Islet precursor cell (in vitro differentiated cells): ENCODE measurements at places on chromosomes 6 and 20.

GRCh38 chr6:17039266-17039665, 62.6 kb upstream of the STMND1 start:
- no peak for DNase-seq

DNA sequence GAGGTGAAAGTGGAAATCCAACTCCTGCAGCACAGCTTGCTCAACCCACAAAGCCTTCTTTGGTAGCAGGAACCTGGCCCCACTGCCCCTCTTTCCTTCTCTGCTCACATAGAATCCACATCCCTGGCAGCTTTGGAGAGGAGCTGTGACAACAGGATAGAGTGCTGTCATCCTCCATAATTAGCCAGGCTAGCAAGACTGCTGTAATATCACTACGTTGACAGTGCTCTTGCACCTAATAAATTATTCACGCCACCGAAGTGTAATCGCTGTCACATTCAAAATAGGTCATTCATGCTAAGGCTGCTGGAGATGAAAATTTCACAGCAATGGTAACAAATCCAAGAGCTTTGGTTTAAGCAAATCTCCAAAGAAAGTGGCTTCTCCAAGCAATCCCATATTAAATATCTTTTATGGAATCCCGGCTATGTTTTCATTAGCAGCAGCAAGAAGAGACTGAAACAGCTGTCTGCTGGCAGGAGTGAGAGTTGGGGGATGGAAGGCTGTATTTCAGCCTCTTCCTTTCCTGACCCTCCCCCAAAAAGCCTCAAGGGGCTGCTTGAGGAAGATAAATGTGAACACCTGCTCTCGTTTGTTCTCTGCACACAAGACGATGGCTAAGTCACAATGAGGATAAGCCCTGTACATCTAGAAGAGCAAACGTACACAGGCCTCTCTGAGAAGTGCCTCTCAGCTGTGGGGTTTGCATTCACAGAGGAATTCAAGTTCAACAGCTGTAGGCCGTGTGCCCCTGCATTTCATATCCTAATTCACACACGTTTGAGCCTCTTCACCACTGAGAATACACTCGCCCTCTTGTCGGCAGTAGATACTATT, 16.5 kb downstream of the RIPOR2 start:
- DNase-seq, result peak; percentile 60

GRCh38 chr6:33407132-33407718, 3.6 kb upstream of the PHF1 start:
- DNase-seq, result no peak

GRCh38 chr6:139418481-139419132, 44.2 kb upstream of the CITED2 start:
- DNase-seq, result no peak

DNA sequence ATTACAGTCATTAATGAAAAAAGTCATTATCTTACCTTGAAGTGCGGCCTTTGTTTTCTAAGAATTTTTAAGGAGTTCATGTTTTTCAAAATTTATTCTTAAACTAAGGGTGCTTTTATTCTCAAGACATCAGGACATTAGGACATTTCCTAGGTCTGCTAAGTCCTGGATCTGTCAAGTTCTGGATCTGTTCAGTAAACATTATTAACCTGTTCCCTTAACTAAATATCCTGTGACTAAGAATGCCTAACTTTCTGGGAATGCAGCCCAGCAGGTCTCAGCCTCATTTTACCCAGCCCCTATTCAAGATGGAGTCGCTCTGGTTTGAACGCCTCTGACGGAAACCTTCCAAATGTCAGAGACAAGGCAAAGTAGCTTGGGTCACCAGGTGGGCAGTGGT, 302.6 kb downstream of the SYNE1 start:
- DNase-seq, result no peak

- no peak for DNase-seq
These were observed 30.8 kb upstream of the SMLR1 start for GRCh38 chr6:130796313-130796905.

- no peak for DNase-seq
These were observed 74.7 kb upstream of the CITED2 start for GRCh38 chr6:139448998-139449610.

DNA sequence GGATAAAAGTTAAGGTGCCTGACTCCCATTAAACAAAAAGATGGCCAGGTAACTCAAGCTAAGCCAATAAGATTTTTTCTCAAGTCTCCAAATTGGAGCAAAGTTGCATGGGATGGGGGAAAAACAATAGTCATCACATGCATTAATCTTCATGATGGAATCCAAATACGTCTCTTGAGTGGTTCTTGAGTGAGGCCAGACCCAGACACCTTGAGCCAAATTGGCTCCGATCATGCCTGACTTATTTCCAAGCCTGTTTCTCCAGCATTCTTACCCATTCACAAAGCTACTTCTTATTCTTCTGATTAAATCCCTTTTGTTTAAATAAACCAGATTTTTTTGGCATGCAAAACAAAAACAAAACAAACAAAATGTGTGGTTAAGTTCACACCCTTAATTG, 420.3 kb upstream of the NRSN1 start:
- no peak for DNase-seq

DNA sequence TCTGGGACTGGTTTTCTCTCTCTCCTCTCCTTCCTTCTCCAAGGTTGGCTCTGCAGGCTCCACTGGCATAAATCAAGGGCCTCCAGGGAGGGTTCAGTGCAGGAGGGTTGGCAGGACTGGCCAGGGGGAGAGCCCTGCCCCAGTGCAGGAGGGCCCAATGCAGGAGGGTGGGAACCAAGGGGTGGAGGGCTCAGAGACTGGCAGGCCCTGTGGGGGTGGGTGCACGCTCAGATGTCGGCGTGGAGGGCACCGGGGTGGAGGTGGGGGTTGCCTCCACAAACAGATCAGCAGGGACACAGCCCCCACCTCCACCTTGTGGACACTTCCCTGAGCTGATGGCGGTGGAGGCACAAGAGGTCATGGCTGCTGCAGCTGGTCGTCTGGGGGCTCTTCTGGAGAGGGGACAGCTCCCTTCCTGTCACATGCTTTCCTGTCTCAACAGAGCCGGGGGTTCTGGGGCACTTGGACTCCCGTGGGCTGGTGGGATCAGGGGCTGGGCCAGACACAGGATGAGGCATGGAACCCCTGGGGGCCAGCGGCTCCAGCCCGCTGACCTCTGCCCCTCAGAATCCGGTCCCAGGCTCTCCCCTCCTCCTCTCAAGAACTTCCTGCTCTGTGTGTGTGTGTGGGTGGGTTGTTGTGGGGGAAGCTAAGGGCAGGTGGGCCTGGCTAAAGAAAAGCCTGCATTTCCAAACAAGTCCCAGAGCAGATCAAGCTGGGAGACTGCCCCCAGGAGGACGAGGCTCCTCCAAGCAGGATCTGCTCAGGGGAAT, 2.7 kb upstream of the ABHD16B start:
- DNase-seq, result peak; percentile 74

DNA sequence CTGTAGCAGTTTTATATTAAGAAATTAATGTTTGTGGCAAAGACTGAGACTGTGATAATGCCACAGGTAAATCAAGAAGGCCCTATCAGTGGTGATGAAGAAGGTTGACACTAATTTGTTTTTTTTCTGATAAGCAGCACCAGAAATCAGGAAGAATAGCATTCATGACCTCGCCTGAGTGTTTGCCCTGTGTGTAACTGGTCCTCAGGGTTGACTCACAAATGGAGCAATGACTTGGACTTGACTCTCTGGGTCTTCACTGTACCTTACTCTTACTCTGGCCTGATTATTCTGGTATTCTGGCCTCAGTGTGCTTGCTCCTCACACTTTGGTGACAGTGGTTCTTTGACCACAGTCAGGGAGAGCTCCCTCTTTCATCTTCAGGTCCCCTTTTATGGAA, 243.9 kb downstream of the HAO1 start:
- no peak for DNase-seq

DNA sequence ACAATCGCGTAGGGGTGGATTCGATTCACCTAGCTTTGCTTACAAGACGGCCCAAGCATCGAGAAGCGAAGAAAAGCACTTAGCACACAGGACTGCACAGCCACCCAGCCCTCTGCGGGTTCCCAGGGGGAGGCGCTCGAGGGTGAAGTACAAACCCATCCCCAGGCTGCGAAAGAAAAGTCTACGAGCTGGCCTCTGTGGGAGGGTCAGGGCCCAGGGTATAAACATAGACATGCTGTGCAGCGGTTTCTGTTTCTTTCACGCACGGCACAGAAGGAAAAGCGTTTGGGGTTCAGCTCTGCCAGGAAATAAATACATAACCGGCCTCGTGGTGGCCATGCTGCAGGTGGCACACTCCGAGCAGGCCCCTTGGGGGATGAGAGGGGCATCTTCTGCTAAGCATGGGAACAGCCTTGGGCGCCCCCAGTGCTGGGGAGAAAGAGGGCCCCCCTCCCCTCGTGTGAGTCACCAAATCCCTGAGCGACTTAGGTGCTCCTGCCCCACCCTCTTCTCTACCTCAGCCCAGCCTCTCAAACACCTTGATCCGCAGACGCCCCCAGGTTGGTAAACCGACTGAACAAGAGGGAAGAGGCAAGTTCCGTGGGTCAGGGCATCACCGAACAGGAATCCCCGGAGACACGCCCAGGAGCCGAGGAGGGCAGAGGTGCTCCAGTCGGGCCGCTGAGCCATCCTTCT, 91.6 kb upstream of the RIPOR2 start:
- DNase-seq, result peak; percentile 60

DNA sequence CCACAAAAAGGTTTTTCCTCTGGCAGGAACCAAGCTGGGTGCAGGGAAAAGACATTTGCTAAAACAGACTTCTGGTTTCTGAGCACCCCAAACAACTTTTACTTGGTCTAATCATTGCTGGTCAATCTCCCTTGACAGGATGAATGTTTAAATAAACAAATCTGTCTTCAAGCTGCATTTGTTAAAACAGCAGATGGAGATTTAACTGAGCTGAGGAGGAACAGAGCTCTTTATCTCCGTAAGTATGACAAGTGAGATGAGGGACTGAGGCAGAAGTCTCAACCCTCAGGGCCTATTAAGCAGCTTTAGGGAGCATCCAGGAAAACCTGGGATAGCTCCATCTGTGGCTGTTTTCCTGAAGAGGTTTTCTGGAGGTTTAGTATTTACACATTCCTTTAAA, 40.6 kb downstream of the NINL start:
- no peak for DNase-seq

DNA sequence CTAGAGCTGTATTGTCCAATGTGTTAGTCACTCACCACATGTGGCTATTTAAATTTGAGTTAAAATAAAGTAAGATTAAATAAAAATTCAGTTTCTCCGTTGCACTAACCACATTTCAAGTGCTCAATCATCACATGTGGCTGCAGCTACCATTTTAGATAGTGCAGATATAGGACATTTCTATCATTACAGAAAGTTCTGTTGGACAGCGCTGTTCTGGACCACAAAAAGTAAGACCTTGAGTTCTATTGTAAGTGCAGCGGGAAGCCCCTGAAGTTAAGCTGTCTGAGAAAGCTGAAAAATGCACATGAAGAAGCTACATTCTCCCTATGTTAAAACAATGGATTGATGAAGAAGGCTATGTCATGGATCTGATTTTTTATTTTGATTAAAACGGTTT, 1.1 kb downstream of the ORC3 start:
- no peak for DNase-seq

GRCh38 chr6:148021699-148022098, 320.9 kb upstream of the SASH1 start:
- no peak for DNase-seq

DNA sequence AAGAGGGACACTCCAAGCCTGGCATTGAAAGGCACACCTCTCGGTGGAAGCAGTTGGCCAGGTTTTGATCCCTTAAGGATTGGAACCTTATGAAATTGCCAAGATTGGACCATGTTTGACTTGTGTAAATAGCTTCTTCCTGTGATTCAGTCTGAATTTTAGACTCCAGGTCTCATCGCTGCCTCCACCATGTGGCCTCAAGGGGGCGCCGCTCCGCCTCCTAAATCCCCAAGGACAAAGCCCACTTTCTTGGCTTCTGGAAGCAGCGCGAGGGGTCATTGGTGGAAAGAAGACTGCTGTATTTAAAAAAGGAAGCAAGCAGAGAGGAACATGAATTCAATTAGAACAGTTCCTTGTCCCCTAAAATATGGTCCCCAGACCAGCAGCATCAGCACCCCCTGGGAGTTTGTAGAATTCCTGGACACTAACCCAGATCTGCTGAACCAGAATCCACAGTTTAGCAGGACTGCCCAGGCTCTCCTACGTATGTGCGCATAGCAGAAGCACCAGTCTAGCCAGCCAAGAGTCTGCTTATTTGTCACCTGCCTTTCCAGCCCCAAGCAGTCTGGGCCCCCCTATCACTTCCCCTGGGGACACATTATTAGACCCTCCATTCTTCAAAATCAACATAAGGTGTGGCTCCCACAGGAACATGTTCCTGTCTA, 108.5 kb downstream of the LY86 start:
- DNase-seq, result peak; percentile 89

- DNase-seq, result no peak
These were observed 213.2 kb upstream of the MANEA start for GRCh38 chr6:95364016-95364604.

DNA sequence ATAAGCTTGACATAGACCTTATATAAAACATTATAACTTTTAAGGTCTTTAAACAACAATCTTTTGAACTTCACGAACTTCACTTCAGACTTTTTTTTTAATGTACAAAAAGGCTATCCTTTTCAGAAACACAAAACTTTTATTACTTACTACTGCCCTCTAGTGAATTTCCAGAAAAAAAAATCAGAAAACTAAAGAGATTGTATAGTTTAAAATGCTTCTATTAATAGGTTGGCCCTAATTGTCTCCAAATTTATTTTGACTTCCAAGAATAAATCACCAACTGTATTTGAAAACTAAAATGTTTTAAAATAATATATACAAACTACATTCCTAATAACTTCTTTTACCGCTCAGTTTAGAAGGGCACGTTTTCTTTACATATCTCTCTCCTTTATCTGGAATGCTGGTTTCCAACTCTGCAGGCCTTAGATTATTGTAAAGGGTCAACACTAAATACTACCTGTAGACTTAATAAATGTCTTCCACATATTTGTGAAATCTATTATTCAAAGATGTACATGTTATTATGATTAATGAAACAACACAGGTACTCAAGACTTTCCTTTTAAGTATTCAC, 66.8 kb downstream of the LMBRD1 start:
- DNase-seq, result no peak
